ENCODE measurements at places on chromosomes 13 and 19.

GRCh38 chr13:51673165-51673564 is 88.9 kb downstream of the WDFY2 start:
- no peak for DNase-seq

GRCh38 chr13:27658546-27658945 is 36.9 kb downstream of the POLR1D start:
- peak; percentile 71 for DNase-seq

DNA sequence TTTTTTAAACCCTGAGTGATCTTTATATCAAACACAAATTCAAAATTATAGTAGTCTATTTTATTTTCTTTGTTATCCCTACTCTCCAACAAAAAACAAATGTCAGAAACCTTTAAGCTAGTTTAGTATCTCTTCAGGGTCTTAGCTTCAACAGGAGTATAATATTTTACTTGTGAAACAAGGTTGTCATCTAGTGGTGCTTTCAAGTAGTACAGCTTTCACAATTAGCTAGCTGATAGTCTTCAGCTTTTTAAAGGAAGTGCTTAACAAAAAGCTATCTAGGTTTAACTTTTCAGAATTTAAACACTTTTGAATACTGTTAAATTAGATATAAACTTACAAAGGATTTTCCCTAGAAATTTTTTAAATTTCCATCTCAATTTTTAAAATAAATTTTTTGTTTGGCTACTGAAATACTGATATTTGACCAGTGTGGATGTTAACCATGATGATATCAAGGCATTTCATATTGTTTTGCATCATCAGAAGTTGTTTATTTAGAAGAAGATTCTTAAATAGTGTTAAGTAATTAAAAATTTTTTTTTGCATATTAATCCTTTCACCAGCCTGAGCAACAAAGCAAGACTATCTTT is 34.2 kb downstream of the TDRD3 start:
- peak; percentile 71 for DNase-seq

GRCh38 chr19:42175952-42176648 is 41.4 kb downstream of the DEDD2 start:
- DNase-seq: peak; percentile 36

DNA sequence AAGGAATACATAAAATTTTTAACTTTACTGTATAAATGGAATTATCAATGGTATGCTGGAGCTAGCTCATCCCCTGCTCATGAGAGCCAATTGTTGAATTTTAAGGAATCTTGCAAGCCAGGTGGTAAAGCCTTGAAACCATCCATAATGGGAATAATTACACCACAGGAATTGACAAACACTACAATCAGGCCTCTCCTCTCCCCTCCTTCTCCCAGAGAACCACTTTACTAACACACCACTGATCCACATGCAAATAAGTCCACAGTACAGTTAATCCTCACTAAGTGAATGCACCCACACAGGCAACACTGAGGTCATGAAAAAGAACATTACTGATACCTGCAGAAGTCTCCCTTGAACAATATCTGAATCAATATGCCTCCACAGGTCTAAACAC is 140.5 kb downstream of the KLF12 start:
- peak; percentile 48 for DNase-seq

GRCh38 chr13:84130495-84131114 is 248.3 kb upstream of the SLITRK1 start:
- no peak for DNase-seq

- no peak for DNase-seq
These were observed 32.1 kb upstream of the DCLK1 start for GRCh38 chr13:36163286-36163685.

DNA sequence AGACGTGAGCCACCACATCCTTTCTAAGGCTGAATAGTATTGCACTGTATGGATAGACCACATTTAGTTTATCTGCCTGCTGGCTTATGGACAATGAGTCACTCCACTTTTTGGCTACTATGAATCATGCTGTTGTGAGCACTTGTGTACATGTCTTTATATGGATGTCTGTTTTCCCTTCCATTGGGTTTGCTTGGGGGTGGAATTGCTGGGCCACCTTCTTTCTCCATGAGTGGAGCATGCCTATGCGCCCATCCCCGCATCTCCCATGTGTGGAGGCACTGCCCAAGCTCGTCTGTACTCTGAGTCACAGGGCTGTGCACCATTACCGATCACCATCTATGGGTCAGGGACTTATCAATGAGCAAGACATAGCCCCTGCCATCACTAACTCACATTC is 127.2 kb upstream of the GJB6 start:
- peak; percentile 98 for DNase-seq

DNA sequence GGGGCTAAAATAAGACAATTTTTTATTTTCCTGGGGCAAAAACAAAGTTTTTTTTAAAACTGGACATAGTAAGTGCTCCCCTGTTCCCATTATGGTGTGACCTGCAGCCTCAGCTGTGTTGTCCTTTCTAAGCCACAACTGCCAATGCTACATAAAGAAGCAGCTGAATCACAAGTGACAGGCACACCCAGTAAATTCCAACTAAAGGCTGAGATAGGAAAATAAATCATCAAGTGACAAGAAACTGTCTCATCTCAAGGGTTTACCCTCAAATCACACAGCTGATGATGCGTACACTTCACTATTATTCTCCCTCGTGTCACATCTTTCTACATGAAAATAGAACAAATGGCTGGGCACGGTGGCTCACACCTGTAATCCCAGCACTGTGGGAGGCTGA is 28.7 kb downstream of the STK24 start:
- DNase-seq: no peak

GRCh38 chr19:3224346-3225168 is at the start of gene CELF5:
TSS of gene CELF5 (plus strand) at chr19:3224661. CDS start at chr19:3224740, 79 bp downstream.
- DNase-seq: no peak

DNA sequence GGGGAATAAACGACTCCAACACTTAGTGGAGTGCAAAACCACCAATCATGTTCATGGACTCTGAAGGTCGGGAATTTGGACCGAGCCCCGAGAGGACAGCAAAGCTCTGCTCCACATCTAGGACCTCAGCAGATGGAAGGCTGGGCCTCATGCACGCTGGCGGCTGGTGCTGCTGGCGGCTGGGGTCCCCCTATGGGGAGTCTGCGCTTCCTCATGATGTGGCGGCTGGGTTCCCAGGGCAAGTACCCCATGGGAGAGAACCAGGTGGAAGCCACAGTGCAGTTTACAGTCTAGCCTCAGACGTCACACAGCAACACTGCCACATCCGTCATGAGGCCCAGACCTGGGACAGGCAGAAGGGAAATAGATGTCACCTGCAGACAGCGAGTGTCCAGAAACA is 13.2 kb downstream of the PEPD start:
- DNase-seq: no peak

DNA sequence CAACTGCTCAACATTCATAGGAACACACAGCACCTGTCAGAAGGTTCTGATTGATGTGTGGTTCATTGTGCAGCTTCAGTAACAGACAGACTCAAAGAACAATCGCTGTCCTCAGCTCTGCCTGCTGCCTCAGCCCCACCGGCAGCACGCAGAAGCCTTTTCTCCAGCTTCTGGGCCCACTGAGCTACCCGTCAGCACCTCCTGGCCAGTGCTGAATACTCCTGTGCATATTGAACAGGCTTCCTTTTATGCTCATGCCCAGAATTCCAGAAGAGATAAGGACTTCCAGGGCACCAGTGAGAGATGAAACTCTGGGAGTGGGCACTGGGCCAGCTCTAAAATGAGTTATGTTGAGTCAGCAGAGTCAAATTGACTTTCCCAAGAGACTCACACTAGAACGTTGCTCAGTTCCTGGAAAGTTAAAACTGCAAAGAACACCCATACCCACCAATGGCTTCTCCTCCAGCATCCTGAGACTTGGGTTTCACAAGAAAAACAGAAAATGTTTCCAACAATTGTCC is 119.3 kb downstream of the COL4A1 start:
- DNase-seq: peak; percentile 71

GRCh38 chr19:461721-462551 is 1.1 kb upstream of the SHC2 start:
- DNase-seq: no peak

- no peak for DNase-seq
These were observed 511.6 kb upstream of the ARGLU1 start for GRCh38 chr13:107079423-107080049.

DNA sequence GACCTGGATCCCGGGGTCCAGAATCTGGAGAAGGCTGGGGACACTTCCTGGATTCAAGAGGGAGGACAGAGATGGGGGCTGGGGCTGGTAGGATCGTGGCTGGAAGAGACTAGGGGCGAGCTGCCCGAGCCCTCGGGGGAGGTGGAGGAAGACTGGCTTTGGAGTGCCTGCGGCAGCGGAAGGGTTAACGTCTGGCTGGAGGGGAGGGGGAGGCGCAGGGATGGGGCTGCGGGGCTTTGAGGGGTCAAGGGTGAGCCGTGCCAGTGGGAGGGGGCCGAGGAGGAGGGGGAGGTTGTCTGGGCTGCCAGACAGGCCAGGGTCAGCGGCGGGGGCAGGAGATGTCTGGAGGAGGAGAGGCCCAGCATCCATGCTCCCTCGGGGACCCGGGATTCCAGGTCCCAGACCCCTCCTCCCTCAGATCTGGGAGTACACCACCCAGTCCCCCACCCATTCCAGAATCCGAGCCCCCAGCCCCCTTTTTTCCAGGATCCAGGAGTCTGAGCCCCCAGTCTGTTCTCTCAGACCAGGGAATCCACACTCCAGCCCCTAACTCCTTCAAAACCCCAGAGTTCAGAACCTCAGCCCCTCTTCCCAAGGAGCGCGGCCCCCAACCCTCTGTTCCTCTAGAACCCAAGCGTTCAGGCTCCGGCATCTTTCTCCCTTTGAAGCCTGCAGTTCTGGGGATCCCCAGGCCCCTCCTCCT is 3.2 kb upstream of the SPACA6 start:
- DNase-seq: peak; percentile 56

GRCh38 chr19:12485571-12485970 is 955 bp upstream of the ZNF709 start:
- no peak for DNase-seq

GRCh38 chr19:3499738-3500428 is 591 bp downstream of the DOHH start:
- no peak for DNase-seq

- no peak for DNase-seq
These were observed 24.2 kb downstream of the PCDH20 start for GRCh38 chr13:61391426-61391825.

DNA sequence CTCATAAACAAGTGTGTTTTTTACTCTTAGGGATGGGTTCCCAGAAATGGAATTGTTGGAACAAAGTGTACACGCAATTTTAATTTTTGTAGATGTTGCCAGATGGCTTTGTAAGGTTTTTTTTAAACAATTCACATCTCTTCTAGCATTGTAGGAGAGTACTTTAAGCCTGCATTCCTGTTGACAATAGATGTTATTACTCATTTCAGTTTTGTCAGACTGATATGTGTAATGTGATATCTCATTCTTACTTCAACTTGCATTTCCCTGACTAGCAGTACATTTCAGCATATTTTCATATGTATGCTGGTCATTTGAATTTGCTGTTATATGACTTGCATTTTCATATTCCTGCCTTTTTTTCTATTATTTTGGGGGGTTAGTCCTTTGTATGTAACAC is 186.6 kb upstream of the SLITRK6 start:
- peak; percentile 34 for DNase-seq

DNA sequence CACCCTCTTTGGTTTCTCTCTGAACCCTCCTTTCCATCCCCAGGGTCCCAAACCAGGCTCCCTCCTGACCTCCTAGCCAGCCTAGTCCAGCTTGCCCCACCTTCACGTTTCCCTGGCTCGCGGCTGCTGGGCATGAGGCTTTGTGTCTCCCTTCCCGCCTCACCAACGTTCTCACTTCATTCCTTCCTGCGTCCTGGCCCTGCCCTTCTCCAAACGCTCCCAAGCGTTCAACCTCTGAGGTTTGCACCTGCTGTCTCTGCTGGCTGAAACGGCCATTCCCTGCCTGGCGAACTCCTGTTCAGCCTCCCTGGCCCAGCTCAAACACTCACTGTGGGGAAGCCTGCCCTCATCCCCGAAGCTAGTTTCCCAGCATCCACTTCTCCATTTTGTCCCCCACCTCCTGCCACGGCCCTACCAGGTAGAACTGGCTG is 12.4 kb downstream of the EPS8L1 start:
- no peak for DNase-seq

GRCh38 chr19:5498830-5499550 is 43.8 kb downstream of the ZNRF4 start:
- DNase-seq: no peak

GRCh38 chr19:18861235-18861634 is 29.5 kb downstream of the UPF1 start:
- no peak for DNase-seq

DNA sequence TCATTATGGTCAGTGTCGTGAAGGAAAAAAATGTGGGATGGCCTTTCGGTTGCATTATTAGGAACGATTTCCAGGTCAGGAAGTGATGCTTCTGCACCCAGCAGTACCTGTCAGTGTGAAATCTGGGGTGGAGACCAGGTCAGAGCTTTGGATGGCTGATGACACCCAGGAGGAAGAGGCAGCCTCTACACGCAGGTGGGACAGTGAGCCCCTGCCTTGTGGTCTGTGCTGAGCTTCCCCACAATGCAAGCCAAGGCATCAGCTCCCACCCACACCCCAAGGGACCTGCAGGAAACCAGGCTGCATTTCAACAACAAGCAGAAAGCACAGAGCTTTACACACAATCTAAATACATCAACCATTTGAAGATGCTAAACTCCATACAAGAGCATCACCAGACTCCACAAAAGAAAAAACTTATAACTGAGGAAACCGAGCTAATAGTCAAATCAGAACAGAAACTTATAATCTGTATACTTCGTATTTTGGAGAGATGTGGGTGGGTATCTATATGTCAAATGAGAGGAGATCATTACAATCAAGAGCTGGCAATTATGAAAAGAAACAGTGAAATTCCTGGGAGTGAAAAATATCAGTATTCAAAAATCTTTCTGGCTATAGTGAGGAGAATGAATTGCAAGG is 130.1 kb downstream of the ZDHHC20 start:
- no peak for DNase-seq

DNA sequence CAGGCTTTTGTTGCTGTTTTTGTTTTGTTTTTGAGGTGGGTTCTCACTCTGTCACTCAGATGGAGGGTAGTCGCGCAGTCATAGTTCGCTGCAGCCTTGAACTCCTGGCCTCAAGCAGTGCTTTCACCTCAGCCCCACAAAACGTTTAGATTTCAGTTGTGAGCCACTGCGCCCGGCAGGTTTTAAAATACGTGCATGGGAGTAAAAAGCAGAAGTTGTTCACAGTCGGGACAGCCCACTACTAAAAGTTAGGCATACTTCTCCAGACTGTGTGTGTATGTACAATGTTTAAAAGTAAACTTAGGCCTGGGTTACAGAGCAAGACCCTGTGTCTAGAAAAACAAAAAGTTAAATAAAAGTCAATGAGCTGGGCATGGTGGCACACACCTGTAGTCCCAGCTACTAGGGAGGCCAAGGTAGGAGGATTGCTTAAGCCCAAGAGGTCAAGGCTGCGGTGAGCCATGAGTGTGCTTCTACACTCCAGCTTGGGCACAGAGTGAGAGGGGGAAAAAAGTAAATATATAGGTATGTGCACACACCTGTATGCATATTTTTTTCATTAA is 6.1 kb downstream of the SAFB start:
- no peak for DNase-seq

GRCh38 chr19:46226438-46226973 is 3.0 kb upstream of the IGFL1 start:
- no peak for DNase-seq
